Activated CD8-positive, alpha-beta memory T cell treated with anti-CD3 and anti-CD28 coated beads for 4 hours (primary cell): ENCODE measurements at places on chromosomes 13 and 19.

DNA sequence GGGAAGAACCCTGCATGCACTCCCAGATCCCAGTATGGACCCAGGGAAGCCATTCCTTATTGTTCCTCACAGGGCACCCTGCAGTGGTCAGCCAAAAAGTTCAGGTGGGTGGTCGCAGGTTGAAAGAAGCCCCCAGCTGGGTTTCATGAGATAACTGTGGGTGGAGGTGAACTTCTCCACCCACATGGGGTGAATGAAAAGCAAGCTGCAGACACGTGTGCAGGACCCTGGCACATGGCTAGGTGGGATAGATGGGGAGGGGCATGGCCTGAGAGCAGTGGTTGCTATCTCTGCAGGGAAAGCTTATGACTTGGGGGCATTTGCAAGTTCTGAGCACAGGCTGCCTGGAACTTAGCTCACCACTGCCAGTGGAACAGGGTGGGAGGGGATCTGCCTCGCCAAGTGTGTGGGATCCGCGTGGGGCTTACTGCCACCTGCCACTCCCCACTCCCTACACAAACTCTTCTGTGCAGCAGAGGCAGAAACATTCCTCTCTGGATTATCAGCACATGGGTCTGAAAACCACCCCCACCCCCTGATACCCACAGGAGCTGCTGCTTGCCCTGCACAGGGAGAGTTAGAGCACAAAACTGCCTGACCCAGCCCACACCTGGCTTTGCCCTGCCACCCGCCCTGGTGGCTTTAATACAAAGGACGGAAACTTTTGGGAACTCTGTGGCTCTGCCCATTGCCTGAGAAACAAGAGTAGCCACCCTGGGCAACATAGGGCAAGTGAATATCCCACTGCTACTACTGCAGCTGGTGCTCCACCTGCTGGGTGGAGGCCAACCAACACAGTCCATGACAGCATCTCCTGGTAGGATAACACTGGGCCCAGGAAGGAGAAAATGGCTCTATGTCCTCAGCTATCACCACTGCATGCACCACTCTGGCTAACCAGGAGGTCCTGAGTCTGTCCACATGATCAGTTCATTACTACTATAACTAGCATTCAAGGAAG, 24.4 kb downstream of the PLA2G4C start:
- DNase-seq = no peak

DNA sequence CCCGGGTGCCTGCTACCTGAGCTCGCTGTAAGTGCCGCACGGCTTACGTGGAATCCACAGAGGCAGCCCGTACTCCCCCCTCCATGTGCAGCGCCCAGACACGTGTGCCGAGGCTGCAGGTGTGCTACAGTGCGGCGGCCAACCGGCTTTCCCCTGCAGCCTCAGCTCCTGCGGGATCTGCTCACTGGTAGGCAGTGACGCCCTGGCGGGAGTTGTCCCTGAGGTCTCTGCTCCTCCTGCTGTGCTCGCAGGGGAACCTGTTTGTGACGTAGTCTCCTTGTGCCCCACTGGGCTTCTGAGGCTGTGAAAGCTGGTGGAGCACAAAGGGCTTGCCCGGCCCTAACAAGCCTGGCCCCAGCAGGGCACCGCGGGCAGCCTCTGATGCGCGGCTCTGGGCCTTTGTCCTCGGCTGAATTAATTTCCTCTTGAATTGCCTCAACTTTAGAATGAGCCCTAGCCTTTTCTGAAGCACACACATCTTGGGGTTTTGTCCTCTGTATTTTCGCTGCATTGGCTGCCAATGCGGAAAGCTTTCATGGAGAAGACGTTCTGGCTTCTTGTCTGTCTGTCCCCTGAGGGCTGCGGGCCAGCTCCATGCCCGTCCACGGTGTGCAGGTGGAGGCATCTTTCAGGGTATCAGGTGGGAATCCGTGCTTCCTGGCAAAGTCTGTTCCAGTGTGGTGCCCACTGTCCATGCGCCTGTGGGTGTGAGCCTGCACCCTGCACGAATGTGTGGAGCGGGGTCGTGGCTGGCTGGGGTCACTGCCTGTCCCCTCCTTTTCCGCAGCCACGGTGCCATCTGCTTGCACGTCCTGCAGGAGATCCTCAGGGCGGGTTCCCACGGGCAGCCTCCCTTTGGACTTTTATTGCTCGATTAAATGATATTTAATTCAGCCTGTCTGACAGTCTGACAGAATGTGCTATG, 77.3 kb upstream of the MCF2L start:
- DNase-seq = no peak

GRCh38 chr13:69324090-69324886, 783.3 kb upstream of the ATXN8OS start:
- no peak for DNase-seq

GRCh38 chr13:28316129-28316528, 177.8 kb downstream of the PAN3 start:
- DNase-seq = no peak

GRCh38 chr19:51002089-51002532, 707 bp upstream of the KLK8 start:
- no peak for DNase-seq

DNA sequence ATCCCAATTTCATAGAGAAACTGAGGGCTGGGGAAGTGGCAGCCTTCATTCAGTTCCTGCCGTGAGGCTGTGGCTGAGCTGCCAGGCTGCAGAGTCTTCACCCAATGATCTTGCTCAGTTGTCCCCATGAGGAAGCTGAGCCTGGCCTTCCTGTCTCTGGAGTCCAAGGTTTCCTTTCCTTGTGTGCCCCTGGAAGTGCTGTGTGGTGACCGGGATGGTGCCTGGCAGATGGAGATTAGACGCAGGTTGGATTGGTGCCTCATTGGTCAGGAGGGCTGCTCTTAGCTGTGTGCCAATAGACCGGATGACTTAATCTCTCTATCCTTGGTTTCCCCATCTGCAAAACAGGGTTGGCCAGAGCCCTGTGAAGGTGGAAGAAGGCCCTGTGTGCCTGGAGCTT, 24.6 kb downstream of the DNM2 start:
- DNase-seq = no peak
